ENCODE measurements at places on chromosomes 12 and 14. TPM values are rescaled to one million over a fixed set of nuclear protein-coding genes. Genes with fewer than 3 reads are reported as not detected.

Gene SLCO1A2
- total RNA-seq, result not detected

Gene POTEM
- not detected for total RNA-seq

Gene RTL1
- total RNA-seq, result not detected

Gene OTX2
- not detected for total RNA-seq

Gene MAP1LC3B2
- not detected for total RNA-seq

Gene RPL10L
- not detected for total RNA-seq

Gene CLBA1
- 18.1 TPM for total RNA-seq

Gene MEG3
- total RNA-seq, result 105 TPM

Gene ADCY4
- 143 TPM for total RNA-seq

Gene FOXM1
- not detected for total RNA-seq

Gene IFNG-AS1
- not detected for total RNA-seq

Gene RXYLT1
- 1.5 TPM for total RNA-seq

Gene POTEG
- total RNA-seq, result not detected

Gene C12orf54
- not detected for total RNA-seq

Gene CBLN3
- total RNA-seq, result 2.2 TPM

Gene SVOP
- not detected for total RNA-seq

Gene NR4A1
- 722 TPM for total RNA-seq

Gene TTC9
- not detected for total RNA-seq

Gene LRRC43
- not detected for total RNA-seq

Gene OTOGL
- not detected for total RNA-seq

Gene GLS2
- total RNA-seq, result not detected

Gene CHST11
- total RNA-seq, result 63.2 TPM

Gene CCT2
- total RNA-seq, result 65.0 TPM

Gene MVK
- 53.1 TPM for total RNA-seq

Gene KCNK10
- total RNA-seq, result not detected

Gene GLIPR1
- 43.9 TPM for total RNA-seq

Gene RPS6KL1
- 12.1 TPM for total RNA-seq

Gene GTF2H3
- total RNA-seq, result 12.0 TPM

Gene PACS2
- total RNA-seq, result 153 TPM

Gene KLRC2
- total RNA-seq, result not detected

Gene KRT79
- total RNA-seq, result not detected

Gene CLEC6A
- total RNA-seq, result not detected

Gene TMEM229B
- 5.5 TPM for total RNA-seq

Gene ENDOU
- not detected for total RNA-seq

All from ascending aorta (tissue), 2 donors.